T-helper 1 cell (primary cell): ENCODE measurements at places on chromosomes 7 and 10.

GRCh38 chr7:7808156-7808555, 89.7 kb upstream of the RPA3 start:
- no peak for DNase-seq

DNA sequence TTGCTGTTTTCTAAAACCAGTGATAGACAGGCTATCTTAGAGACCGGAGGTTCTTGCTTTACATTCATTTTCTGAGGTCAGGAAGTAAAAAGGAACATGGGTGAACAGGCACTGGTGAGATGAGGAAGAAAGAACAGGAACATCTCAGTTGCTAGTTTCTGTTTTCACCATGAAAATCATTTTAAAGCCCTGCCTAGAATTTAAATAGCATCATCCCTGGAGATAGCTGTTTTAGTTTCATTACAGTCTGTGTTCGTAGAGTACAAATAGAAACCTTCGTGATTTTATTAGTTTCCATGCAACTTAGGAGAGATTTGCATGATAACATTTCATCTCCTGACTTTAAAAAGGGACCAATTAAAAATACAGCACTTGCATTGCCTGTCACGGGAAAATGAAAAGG, 14.7 kb downstream of the KCNMA1 start:
- no peak for DNase-seq

DNA sequence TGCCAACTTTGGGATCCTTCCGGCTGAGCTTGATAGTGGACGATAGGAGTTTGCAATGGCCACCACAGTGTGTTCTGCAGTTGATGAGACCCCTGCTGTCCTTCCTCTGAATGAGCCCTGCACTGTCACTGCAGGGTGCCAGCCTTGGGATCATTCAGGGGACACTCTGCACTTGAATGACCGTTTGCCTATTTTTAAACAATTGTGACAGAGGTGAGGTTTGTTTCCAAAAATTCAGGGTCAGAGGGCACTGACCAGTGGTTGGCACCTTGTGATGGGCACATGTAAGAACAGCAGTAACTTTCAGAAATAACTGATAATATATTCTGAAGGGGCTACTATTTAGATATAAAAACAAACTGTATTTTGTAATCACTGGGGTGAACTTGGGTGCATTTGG, 48.5 kb upstream of the ADARB2 start:
- no peak for DNase-seq

GRCh38 chr7:90726623-90727022, 130.5 kb downstream of the CDK14 start:
- DNase-seq: no peak

DNA sequence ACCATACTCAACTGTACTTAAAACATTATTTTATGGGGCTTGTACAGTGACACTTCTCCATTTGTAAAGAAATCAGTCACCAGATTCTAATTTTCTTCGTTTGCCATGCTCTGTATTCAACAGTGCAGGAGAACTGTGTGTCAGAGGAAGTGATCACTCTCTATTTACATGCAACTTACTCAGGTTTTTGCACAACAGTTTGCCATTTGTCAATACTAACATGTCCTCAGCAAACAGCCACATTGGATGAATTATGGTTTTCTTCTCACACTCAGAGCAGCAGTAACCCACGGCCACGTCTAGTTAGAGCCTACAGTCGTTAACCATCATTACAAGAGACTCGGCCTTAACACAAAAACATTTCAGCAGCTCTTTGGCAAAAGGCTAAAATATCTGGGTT, 69.2 kb upstream of the SP4 start:
- no peak for DNase-seq

DNA sequence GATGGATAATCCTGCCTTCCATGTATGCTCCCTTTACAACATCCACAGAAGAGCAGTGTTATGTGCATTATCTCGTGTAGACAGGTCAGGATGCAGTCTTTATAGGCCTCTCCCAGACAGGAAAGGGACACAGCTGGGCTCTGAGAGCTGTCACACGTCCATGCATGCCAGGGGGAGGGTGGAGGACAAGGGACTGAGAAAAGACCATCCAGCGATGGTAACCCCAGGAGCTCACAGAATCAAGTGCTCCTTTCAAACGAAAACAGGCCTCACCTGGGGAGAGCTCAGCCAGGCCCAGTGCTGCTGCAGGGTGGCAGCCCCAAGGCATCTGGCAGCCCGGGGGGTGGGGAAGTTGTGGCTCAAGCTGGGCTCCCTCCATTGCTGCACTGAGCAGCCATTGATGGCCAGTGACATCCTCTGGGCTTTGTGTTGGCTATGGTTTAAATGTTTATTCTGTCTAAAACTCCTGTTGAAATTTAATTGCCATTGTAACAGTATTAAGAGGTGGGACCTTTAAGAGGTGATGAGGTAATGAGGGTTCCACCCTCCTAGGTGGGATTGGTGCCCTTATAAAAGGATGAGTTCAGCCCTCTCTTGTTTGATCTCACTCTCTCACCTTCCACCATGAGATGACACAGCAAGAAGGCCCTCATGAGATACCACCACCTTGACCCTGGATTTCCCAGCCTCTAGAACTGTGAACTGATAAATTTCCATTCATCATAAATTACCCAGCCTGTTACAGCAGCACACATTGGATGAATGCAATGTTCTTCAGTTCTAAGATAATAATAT, 15.7 kb downstream of the JCAD start:
- no peak for DNase-seq
